ENCODE measurements at places on chromosomes 4 and X.

GRCh38 chr4:187060551-187060950, 336.9 kb upstream of the FAT1 start:
- no peak for DNase-seq

GRCh38 chrX:43679778-43680177, 23.7 kb downstream of the MAOA start:
- DNase-seq: no peak

GRCh38 chr4:76623217-76624045, 188.4 kb downstream of the SHROOM3 start:
- DNase-seq: no peak

GRCh38 chr4:102579794-102580462, 78.8 kb downstream of the NFKB1 start:
- DNase-seq: no peak

GRCh38 chr4:138911909-138912703, 103.5 kb upstream of the NOCT start:
- no peak for DNase-seq

- no peak for DNase-seq
These were observed 91.0 kb upstream of the TRIM2 start for GRCh38 chr4:153113061-153113837.

- no peak for DNase-seq
These were observed 586.0 kb upstream of the AADAT start for GRCh38 chr4:170675568-170676262.

- no peak for DNase-seq
These were observed 127.4 kb upstream of the UNC5C start for GRCh38 chr4:95676190-95676589.

GRCh38 chr4:119788349-119789266, 160.0 kb upstream of the PDE5A start:
- DNase-seq: peak; percentile 44

- DNase-seq: no peak
These were observed 53.6 kb downstream of the SLC7A11 start for GRCh38 chr4:138188406-138189084.

DNA sequence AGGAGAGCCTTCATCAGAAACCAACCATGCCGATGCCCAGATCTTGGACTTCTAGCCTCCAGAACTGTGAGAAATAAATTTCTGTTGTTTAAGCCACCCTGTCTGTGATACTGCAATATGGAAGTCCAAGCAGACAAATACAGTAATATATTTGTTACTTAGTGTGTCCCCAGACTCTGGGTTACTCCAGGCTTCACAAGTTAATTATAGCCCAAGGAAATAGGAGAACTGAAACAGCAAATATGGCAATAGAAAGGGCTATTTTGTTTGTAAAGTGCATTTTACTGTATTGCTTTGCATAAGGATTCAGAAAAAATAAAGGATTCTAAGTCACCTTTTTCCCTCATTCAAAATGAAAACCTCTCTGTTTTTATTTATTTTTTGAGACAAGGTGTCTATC, 15.7 kb downstream of the TIGD4 start:
- DNase-seq: no peak

GRCh38 chr4:25098964-25099891, 61.0 kb downstream of the SEPSECS start:
- DNase-seq: no peak

DNA sequence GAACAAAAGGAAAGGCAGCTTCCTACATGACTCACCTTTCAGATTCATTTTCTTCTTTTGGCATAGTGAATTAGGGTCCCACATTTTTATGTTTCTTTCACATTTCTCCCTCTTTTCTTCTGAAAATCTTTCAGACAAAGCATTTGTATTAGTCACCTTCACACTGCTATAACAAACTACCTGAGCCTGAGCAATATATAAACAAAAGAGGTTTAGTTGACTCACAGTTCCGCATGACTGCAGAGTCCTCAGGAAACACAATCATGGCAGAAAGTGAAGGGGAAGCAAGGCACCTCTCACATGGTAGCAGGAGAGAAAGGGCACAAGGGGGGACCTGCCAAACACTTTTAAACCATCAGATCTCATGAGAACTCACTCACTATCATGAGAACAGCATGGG, 36.9 kb downstream of the MAGEA9 start:
- no peak for DNase-seq

DNA sequence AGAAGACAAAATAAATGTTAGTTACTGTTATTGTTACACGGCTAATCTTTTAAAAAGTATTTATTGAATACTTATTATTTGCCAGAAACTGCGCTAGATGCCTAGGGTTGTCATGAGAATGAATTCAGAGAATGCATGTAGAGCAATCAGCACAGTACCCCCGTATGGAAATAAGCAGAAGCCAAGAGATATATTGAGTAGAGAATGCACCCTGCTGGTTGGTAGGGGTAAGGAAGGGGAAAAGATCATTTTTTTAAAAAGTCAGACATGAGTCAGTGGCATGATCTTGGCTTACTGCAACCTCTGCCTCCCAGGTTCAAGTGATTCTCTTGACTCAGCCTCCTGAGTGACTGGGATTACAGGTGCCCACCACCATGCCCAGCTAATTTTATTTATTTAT, 13.1 kb upstream of the DRP2 start:
- DNase-seq: no peak

- DNase-seq: no peak
These were observed 8.2 kb downstream of the VGLL1 start for GRCh38 chrX:136540226-136540625.

DNA sequence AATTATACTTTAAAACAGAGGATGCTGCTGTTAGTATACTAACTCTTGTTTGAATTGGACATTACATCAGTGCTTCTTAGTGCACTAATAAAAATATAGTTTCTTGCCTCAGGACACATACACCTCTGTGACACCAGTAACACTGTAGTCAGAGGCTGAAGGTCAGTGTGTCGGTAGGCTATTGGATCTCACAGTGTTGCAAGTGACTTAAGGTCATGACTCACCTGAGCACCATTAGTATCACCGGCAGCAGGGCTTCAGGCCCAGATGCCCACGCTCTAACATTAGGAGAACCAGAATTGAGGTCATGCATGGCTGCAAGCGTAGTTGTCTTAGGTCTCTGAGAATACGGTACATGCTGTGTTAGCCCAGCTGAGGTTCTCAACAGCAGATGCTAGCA, 15.2 kb downstream of the ETDC start:
- no peak for DNase-seq

GRCh38 chrX:133913658-133914388, 71.6 kb downstream of the GPC3 start:
- no peak for DNase-seq

- DNase-seq: no peak
These were observed 560.7 kb upstream of the BOD1L1 start for GRCh38 chr4:14188214-14188613.

- DNase-seq: no peak
These were observed 14.9 kb downstream of the LSM6 start for GRCh38 chr4:146190456-146190855.

DNA sequence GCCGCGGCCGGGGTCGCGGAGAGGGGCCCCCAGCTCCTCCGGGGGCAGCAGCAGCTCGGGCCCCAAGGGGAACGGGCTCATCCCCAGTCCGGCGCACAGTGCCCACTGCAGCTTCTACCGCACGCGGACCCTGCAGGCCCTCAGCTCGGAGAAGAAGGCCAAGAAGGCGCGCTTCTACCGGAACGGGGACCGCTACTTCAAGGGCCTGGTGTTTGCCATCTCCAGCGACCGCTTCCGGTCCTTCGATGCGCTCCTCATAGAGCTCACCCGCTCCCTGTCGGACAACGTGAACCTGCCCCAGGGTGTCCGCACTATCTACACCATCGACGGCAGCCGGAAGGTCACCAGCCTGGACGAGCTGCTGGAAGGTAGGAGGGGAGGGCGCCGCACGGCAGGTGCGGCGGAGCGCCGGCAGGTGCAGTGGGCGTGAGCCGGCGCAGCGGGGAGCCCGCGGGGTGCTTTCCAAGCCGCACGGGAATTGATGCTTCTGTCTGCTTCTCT, 886 bp downstream of the DCLK2 start:
- DNase-seq: peak; percentile 61

GRCh38 chr4:10667701-10668326, 16.8 kb downstream of the CLNK start:
- DNase-seq: no peak

GRCh38 chr4:106273831-106274230, 42.2 kb downstream of the TBCK start:
- no peak for DNase-seq

GRCh38 chr4:89324671-89325070, 17.1 kb upstream of the GPRIN3 start:
- DNase-seq: no peak

DNA sequence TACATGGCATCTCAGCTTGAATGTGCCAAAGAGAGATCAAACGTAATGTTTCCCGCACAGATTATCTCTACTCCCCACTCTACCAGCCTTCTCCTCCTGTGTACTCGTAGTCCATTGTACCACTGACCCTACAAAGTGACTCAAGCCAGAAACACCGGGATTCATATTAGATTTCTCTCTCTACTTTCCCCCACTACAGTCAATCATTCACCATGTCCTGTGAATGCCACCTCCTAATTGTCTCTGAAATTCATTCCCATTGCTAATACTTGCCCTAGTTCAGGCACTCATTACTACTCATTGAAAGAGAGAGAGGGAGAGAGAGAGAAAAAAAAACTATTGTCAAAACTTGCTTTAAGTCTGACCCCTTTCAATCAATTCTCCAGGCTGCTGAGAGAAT, 78.2 kb upstream of the LHFPL1 start:
- DNase-seq: no peak

DNA sequence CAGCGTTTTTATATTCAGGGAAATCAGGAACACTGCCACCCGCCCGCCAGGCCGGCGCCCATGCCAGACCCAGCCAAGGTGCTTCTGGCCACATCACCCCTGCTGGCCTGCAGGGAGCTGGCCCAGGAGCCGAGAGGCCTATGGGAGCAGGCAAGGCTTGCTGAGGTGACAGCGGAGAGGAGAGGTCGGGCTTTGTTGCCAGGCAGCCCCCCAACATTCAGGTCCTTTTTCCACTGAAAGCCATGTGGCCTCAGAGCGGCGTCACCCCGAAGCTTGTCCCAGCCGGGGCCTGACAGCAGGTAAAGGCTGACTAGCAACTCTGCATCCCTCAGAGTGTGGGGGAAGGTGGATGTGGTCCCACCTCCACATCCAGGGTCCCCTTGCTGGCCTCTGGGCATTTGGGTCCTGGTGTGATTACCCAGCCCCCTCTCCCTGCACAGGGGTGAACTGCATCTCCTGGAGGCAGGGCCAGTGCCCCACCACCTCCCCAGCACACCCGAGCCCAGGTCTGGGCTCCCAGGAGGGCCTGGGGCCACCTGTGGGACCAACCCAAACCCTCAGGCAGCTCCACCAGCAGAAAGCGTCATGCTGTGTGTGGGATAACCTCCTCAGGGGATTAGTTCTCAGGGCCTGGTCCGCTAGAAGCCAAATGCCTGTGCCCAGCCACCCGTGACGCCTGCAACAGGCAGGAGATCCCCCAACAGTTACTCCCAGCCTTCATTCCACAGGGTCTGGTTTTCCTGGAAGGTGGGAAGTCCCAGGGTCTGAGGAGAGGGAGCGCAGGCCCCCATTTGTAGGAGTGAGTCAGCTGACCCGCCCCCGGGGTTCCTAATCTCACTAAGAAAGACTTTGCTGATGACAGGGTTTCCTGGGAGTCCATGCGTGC, at the start of gene PDE6B:
PDE6B (plus strand) TSS at position 869 of the 886 bp plus-strand sequence. CDS start 54 bp downstream, outside the sequence.
- DNase-seq: peak; percentile 61

- DNase-seq: no peak
These were observed 155.5 kb downstream of the PDGFRA start for GRCh38 chr4:54384563-54384962.

- no peak for DNase-seq
These were observed 31.2 kb downstream of the PDE5A start for GRCh38 chr4:119597377-119597776.

DNA sequence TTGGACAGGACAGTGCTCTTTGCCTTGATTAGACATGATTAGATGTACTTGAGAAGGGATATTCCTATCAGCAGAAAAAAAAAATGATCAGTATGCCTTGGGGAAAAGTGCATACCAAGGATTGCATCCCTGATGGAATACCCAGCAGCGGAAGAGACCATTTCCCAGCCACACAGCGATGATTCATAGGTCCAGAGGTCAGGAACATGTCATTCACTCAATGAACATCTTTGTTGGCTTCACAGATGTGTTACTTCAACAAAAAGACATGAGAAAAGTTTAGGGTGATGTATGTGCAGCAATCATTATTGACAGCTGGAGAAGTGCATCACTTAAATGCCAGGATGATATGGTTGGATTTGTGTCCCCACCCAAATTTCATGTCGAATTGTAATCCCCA, 293.5 kb downstream of the ZNF674 start:
- DNase-seq: no peak

DNA sequence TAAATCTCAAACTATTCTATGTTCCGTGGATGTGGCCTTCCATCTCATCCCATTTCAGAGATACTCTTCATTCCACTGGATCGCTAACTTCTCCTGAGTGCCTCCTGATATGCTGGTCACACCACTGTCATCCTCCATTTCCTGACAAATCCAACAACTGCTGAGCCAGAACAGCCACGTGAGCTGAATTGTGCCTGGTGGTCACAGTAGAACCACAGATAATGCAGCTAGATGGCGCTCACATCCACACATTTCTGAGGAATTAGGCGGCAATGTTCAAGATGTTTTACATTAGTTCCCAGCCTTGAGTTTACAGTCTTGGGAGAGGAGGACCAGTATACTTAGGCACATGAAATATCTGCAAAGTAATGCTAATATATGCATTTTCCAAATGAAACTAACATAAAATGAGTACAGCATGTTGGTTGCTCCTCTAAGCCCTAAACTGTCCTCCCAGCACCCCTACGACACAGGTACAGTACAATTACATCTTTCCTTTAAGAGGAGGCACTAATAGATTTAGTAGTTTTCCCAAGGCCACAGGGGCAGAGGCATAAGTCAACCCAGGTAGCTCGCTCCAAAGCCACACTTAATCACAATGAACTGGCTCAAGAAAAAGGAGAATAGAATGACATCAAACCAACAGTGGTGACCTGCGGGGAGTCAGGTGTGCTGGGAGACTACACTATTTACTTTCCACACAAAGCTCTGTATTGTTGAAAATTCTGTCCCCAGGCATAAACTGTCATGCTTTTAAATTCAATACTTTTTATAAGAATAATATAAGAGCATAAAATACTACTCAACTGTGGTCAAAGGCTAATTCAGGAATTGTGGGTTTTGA, 134.2 kb downstream of the CHIC2 start:
- DNase-seq: peak; percentile 80

- DNase-seq: no peak
These were observed 23.5 kb downstream of the NAT8L start for GRCh38 chr4:2082627-2083026.

DNA sequence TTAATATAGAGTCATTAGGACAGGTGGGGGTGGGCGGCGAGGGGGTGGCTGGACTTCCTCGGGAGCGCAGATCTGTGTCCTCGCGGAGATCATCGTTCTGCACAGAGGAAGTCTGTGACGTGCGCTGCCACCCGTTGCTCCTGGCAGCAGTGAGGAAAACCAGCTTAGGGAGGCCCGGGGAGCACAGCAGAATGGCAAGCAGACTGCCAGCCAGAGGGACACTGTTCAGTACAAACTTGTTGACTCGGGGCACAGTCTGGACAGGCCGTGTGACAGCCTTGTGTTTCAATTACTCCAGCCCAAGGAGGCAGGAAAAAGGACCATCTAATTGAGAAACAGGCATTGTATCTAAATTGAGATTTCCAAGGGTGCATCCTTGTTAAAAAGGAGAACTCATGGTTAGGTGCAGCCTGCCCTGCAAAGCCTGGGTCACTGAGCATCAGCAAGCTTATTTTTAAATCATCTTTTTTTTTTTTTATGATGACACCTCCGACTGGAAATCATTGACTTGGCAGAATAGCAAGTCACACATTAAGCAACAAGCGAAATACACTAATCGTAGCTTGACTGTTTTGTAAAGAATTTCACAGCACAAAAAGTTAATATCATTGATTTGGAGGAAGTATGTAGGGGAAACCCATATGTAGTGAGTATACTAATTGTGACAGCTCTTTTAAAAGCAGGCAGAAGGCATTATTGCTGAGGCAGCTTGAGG, 512.0 kb upstream of the FAT1 start:
- no peak for DNase-seq
